MCF 10A (cell line): ENCODE measurements at places on chromosomes 5 and 9.

DNA sequence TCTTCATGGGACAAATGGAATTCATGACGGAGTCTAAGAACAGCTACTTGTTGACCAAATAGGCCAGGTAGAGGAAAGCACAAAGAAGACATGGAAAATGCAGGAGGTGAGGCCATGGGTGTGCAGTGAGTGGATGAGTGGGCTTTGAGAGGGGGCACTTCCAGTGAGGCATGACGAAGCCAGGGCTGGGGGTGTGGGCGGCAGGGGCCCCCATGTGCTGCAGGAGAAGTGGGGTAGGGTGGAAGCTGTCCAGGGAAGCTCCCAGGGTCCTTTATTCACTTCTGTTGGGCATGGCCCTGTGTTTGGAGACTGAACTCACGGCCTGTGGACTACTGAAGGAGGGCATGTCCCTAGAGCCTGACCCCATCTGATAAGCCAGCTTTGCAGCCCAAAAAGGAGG, 127.6 kb upstream of the SLC25A48 start:
- no peak overlapping the region for H3K27ac ChIP-seq
- no peak overlapping the region for H3K4me3 ChIP-seq

DNA sequence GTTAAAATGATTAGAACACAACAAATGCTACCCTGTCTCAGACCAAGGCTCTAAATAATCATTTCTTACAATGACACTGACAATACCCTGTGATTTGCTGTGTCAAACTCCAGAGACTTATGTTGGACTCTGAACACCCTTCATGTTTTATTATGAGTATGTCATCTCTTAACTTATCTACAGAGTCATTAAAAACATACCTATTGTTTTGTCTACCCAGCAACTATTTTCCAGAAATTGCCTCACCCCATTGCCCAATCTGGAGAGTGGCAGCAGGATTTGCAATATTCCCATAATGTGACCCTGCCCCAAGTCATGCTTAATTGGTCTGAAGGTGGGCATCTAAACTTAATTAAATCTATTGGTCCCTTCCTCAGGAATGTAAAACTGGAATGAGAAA, 23.0 kb upstream of the KIF2A start:
- peak overlapping the region; percentile 21 for H3K27ac ChIP-seq
- H3K4me1 ChIP-seq = peaks cover 24% of the 10 kb centered on the region
- no peaks in the 10 kb centered on the region for H3K27me3 ChIP-seq
- H3K36me3 ChIP-seq = no peaks in the 10 kb centered on the region
- peak; percentile 58 for DNase-seq

DNA sequence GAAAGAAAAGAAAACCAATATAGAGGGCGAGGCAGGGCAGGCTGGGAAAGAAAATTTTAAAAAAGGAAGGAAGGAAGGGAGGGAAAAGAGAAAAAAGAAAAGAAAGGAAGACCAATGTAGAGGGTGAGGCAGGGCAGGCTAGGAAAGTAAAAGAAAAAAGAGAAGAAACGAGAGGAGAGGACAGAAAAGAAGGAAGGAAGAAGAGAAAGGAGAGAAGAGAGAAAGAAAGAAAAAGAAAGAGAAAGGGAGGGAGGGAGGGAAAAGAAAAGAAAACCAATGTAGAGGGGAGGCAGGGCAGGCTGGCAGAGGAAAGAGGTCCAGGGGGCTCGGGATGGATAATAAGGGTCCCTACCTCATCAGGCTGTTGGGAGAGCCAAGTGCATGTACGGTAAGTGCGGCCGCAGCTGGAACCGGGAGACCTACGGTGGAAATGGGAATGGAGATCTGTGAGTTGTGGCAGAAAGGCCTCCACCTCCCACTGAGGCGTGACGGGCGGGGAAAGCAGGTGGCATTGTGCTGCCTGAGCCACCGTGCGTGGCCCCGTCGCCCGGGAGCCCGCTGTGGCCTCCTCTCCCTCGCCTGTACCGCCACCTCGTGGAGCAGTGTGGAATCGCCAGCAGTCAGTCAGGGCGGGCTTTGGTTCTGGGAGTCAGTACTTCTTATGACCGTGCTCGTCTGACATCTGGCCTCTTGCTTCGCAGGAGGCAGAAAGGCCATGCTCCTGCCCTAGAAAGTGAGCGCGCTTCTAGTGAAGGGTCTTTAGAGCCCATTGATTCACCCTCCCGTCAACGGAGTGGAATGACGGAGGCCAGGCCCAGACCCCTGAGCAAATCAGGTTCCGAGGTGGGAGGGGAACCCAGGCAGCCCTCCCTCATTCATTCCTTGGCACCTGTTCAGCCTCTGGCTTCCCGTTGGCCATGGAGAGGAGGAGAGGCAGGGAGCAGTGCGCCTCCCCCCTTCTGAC, 10.4 kb upstream of the NHP2 start:
- no peaks in the 10 kb centered on the region for H3K36me3 ChIP-seq
- peak; percentile 88 for DNase-seq
- H3K4me1 ChIP-seq = no peaks in the 10 kb centered on the region
- H3K27me3 ChIP-seq = peaks cover 33% of the 10 kb centered on the region
- peak overlapping the region; percentile 8 for H3K4me3 ChIP-seq

- peaks cover 36% of the 10 kb centered on the region for H3K4me1 ChIP-seq
- H3K36me3 ChIP-seq = no peaks in the 10 kb centered on the region
- H3K27ac ChIP-seq = peak overlapping the region; percentile 90
Measured at GRCh38 chr5:172805736-172806255, 28.3 kb upstream of the ERGIC1 start.

- peaks cover 48% of the 10 kb centered on the region for H3K36me3 ChIP-seq
- no peak overlapping the region for H3K4me3 ChIP-seq
- H3K27me3 ChIP-seq = no peaks in the 10 kb centered on the region
- DNase-seq = no peak
- no peak overlapping the region for H3K27ac ChIP-seq
Measured at GRCh38 chr5:53076014-53076583, 33.5 kb downstream of the MOCS2 start.

DNA sequence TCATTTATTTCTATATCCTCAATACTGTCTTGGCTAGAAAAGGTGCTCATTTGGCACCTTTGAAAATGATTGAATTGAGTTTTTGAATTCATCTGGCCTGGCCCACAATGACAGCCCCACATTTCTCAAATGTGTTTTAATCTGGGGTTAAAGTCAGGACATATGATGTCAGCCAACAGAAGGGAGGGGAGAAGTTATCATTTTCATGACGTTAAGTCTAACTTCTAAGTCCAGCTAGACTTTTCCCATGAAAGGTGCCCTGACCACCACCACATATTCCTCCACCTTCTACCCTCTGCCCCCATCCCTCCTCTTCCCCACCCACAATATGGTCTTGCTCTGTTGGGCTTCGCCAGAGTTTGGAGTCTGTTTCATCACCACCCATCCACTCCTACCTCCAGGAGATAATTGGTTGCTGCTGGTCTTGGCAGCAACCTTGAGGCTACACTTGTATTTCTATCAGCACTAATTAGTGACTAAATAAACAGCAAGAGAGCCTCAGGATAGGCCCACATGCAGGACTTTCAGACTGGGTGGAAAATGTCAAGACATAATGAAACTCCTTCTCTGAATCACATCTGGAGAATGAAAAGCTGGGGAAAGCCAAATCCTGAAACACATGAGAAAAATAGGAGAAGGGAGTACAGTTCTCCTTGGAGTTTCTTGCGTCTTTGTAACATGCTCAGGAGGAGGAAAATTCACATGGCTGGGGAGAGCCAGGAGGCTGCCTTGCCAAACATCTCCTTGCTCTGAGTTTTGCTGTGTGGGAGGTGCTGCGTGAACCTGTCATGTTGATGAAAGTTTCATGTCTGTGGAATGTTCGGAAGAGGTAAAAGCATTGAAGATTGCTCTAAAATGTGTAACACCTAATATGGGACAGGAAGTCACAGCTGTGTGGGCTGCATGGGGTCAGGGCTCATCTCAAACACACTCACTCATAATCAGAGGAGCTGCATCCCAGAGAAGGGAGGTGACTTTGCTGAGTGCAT, 544.7 kb upstream of the KLF4 start:
- no peak overlapping the region for H3K4me3 ChIP-seq
- no peaks in the 10 kb centered on the region for H3K27me3 ChIP-seq
- no peak overlapping the region for H3K27ac ChIP-seq
- no peaks in the 10 kb centered on the region for H3K36me3 ChIP-seq

DNA sequence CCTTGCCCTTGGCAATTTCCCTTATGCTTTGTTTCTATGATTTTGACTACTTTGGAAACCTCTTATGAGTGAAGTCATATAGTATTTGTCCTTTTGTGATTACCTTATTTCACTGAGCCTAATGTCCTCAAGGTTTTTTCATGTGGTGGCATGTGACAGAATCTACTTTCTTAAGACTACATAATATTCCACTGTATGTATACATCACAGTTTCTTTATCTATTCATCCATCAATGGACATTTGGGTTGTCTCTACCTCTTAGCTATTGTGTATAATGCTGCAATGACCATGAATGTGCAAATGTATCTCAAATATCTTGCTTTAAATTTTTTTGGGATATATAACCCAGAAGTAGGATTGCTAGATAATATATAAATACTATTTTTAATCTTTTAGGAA, 96.4 kb upstream of the ALDH1A1 start:
- no peaks in the 10 kb centered on the region for H3K4me1 ChIP-seq
- H3K27me3 ChIP-seq = peaks cover 72% of the 10 kb centered on the region
- no peak overlapping the region for H3K4me3 ChIP-seq
- no peak for DNase-seq
- no peaks in the 10 kb centered on the region for H3K36me3 ChIP-seq
- H3K27ac ChIP-seq = no peak overlapping the region

GRCh38 chr5:170136506-170136905, 30.8 kb downstream of the FOXI1 start:
- H3K27ac ChIP-seq = peak overlapping the region; percentile 85
- peaks cover 36% of the 10 kb centered on the region for H3K4me1 ChIP-seq
- no peaks in the 10 kb centered on the region for H3K36me3 ChIP-seq
- H3K27me3 ChIP-seq = no peaks in the 10 kb centered on the region
- no peak for DNase-seq

GRCh38 chr9:85142968-85143367, 473.4 kb downstream of the NTRK2 start:
- H3K27ac ChIP-seq = no peak overlapping the region
- peak; percentile 37 for DNase-seq
- H3K4me1 ChIP-seq = peaks cover 15% of the 10 kb centered on the region
- no peaks in the 10 kb centered on the region for H3K36me3 ChIP-seq

DNA sequence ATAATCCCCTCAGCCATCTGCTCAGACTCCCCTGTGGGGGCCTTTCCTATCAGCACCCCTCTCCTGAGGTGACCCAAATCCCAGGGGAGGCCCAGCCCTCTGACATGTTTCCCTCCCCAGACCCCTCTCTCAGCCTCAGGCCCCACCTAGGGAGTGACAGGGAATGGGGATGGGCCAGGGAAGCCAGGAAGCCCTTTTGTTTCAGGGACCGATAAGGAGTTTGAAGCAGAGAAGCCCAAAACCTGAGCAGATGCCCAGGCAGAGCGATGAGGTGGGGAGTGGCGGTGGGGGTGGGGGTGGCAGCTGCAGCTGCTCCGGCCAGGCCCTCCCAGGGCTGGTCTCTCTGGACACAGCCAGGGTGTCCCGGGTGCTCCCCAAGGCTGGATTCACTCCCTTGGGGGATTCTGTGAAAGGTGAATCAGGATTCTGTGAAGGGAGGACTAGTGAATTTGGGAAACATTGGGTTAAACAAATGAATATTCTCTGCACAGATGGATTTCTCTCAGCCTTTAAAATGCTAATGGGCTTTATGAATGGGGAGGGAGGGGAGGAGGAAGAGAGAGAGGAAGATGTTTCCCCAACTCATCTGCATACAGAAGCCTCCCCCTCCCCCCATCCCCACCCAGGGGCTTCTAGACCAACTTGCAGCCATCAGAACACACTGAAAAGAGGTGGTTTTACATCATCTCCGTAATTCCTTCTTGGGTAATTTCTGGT, 17.4 kb downstream of the AKNA start:
- H3K36me3 ChIP-seq = no peaks in the 10 kb centered on the region
- peaks cover 22% of the 10 kb centered on the region for H3K4me1 ChIP-seq
- no peaks in the 10 kb centered on the region for H3K27me3 ChIP-seq

DNA sequence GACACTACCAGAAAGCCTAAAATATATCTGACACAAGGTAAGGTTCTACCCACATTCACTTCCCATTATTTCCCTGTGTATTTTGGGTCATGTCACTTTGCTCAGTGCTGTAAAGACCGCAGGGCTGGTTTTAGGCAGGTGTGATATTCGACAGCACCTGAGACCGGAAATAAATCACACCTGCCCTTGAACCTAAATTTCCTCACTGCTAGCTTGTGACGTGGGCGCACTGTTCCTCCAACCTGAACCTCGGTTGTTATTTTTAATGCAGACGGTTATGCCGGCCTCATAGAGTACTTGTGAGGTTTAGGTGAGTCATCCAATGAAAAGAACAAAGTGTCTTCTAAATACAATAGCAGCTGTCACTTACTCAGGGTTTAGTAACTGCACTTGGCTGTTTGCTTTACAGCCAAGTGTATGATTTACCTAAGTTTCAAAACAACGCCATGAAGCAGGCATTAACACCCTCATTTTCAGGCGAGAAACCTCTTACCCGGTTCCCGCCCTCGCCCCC, 20.7 kb upstream of the ZNF782 start:
- H3K27ac ChIP-seq = peak overlapping the region; percentile 99
- H3K36me3 ChIP-seq = no peaks in the 10 kb centered on the region
- H3K4me1 ChIP-seq = peaks cover 24% of the 10 kb centered on the region

DNA sequence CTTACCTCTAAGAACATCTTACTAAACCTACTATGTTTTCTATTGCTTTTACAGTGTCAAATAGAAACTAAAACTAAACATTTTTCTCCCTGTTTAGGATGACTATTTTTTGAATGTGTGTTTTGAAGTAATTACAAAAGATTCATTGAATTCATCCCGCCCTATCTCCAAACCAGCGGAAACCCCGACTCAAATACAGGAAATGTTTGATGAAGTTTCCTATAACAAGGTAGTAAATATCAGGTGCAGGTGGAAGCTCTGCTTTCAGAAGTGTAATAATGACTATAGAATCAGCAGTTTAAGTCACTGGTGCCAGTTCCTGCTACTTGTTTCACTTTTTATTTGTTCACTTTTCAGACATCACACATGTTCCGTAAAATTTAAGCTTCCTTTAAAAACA, 20.0 kb downstream of the ERAP2 start:
- DNase-seq = no peak
- H3K4me3 ChIP-seq = no peak overlapping the region
- no peak overlapping the region for H3K27ac ChIP-seq
- H3K4me1 ChIP-seq = peaks cover 9% of the 10 kb centered on the region

DNA sequence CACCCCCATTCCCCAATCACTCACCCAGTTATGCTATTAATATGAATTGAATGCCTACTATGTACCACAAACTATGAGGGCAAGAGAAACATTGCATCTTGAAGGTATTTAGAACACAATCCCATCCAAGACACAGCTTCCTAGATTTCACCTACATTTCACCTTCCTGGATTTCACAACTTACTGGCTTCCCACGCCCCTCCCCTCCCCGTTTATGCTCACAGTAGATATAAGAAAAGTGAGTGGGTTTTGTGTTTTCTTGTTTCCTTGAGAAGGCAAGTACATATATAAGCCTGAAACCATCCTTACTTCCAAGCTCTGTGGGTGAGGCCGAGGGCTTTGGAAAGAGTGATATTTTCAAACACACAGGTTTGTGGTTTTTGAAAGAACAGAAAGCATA, 465.0 kb downstream of the BNC2 start:
- H3K27ac ChIP-seq = no peak overlapping the region
- H3K27me3 ChIP-seq = peaks cover 27% of the 10 kb centered on the region
- H3K4me3 ChIP-seq = no peak overlapping the region
- no peaks in the 10 kb centered on the region for H3K4me1 ChIP-seq
- no peaks in the 10 kb centered on the region for H3K36me3 ChIP-seq
